ENCODE measurements at places on chromosomes 1 and 21. TPM values are rescaled to one million over a fixed set of nuclear protein-coding genes. Genes with fewer than 3 reads are reported as not detected.

- no peaks in the 10 kb centered on the region for H3K36me3 ChIP-seq
- no peak overlapping the region for H3K27ac ChIP-seq
- H3K4me1 ChIP-seq = no peaks in the 10 kb centered on the region
- peaks cover 4% of the 10 kb centered on the region for H3K27me3 ChIP-seq
- no peak overlapping the region for H3K4me3 ChIP-seq
These were observed 44.8 kb upstream of the KCND3 start for GRCh38 chr1:112034277-112034676.

The SLAMF8 gene
- total RNA-seq = 0.54 TPM

The VAMP4 gene
- 6.1 TPM for total RNA-seq

GRCh38 chr1:203148579-203148978 is 21.1 kb downstream of the ADORA1 start:
- H3K4me1 ChIP-seq = no peaks in the 10 kb centered on the region
- H3K27ac ChIP-seq = no peak overlapping the region
- DNase-seq = no peak

GRCh38 chr1:112312315-112312714 is 83.7 kb upstream of the CTTNBP2NL start:
- no peaks in the 10 kb centered on the region for H3K36me3 ChIP-seq
- no peaks in the 10 kb centered on the region for H3K4me1 ChIP-seq
- H3K27me3 ChIP-seq = peaks cover 15% of the 10 kb centered on the region
- H3K4me3 ChIP-seq = no peak overlapping the region
- no peak overlapping the region for H3K27ac ChIP-seq

The HSPA6 gene
- total RNA-seq = 0.36 TPM

Measured in activated CD8-positive, alpha-beta T cell treated with anti-CD3 and anti-CD28 coated beads for 36 hours (primary cell).